ENCODE measurements at places on chromosomes 1 and 21. TPM values are rescaled to one million over a fixed set of nuclear protein-coding genes. Genes with fewer than 3 reads are reported as not detected.

DNA sequence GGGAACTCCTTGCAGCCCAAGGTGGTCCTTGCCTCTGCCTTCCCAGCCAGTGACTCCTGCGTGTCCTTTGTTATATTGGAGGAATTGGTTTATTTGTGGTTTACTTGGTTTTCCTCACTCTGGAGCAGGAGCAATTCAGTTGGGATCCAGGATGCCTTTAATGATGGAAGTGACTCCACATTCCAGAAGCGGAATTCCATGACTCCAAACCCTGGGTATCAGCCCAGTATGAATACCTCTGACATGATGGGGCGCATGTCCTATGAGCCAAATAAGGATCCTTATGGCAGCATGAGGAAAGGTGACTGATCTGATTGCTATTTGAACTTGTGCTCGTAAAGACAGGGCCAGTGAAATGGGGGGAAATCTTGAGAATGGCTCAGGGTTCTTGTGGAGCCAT is 15.1 kb upstream of the PIGV start:
- no peak for DNase-seq

GRCh38 chr1:239811211-239811885 is 280.3 kb upstream of the FMN2 start:
- DNase-seq = no peak

DNA sequence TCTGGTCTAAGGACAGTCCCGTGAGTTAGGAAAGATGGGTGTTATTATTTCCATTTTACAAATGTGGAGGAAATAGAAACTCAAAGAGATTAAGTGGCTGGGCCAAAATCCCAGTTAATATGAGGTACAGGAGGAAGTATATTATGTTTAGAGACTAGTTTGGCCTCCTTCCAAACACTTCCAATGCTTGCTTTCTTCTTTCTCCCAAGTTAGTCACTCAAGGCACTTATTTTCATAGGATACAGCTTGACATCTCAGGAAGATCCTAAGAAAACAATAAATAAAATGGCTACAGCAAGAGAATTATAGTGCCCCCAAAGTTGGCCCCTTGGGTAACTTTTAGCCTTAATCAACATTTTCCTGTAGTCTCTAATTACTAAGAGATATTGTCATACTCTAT is 47.5 kb upstream of the IPO9 start:
- no peak for DNase-seq

DNA sequence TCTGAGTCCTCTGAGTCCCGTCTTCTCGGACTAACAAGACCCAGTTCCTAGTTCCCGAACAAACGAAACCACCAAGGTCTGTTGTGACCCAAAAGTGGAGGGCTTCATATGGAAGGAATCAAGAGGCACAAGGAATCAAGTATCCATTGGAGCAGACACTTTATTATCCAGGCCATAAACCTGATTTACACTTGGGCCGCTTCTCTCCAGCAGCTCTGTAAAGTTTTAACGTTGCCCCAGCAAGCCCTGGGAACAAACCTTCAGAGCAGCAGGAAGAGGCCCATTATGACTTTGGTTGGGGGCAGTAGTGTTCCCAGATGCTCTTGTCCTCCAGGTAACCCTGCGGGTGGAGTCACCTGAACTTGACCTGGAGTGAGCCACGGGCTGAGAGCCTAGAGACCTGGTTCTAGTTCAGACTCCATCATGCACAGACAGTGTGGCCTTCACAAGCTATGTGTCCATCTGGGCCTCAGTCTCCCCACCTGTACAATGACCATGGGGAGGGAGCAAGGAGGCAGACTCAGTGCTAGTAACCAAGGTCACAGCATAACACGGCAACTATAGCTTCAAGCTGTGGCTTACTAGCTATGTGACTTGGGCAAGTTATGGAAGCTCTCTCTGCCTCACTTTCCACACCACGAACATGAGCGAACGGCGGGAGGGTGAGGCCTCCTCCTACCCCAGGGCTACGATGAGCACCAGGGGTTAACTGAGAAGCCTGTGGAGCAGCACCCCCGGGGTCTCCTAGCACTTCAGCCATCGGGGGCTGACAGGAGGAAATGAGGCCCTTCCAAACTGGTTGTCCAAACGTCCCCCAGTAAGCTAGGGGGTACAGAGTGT is 95.7 kb downstream of the GLIS1 start:
- peak; percentile 90 for DNase-seq

- no peak for DNase-seq
Measured at GRCh38 chr1:206794294-206794908, 22.1 kb upstream of the IL10 start.

DNA sequence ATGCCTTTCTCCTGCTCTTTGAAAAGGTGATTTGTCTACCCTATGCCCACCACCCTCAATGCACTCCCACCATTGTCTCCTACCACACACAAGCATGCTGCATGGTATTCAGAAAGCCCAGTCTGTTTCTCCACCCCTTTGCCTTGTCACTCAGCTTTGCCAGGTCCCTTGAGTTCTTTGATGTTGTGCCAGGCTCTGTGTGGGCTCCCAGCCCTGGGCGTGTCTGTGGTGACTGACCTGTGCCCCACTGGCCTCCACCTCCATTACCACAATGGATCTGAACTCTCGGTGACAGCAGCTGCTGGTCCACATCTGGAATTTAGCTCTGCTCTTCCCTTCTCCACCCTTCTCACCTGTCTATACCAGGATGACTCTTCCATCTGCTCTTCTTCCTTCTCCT is 34.9 kb downstream of the ATP2B4 start:
- no peak for DNase-seq

- DNase-seq = no peak
Measured at GRCh38 chr1:201401700-201402099, 2.6 kb upstream of the LAD1 start.

- peak; percentile 71 for DNase-seq
Measured at GRCh38 chr1:6507461-6507911, 16.0 kb upstream of the PLEKHG5 start.

DNA sequence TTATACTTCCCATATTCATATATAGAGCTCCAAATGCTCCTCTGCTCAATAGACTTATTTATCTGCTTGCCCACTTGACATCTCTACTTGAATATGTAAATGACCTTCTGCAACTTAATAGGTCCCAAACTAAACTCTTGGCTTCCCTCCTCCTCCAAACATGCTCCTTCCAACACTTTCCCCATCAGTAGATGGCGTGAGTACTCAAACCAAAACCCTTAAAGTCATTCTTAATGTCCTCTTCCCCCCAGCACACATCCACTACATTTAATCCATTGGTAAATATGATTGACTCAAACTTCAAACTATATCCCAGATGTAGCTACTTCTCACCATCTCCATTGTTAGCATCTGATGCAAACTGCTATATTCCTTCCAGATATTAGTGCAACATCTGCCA is 48.5 kb upstream of the PBX1 start:
- DNase-seq = no peak

- no peak for DNase-seq
Measured at GRCh38 chr1:246742396-246742795, 18.2 kb downstream of the SCCPDH start.

- no peak for DNase-seq
Measured at GRCh38 chr1:46172321-46172720, 2.6 kb upstream of the TSPAN1 start.

DNA sequence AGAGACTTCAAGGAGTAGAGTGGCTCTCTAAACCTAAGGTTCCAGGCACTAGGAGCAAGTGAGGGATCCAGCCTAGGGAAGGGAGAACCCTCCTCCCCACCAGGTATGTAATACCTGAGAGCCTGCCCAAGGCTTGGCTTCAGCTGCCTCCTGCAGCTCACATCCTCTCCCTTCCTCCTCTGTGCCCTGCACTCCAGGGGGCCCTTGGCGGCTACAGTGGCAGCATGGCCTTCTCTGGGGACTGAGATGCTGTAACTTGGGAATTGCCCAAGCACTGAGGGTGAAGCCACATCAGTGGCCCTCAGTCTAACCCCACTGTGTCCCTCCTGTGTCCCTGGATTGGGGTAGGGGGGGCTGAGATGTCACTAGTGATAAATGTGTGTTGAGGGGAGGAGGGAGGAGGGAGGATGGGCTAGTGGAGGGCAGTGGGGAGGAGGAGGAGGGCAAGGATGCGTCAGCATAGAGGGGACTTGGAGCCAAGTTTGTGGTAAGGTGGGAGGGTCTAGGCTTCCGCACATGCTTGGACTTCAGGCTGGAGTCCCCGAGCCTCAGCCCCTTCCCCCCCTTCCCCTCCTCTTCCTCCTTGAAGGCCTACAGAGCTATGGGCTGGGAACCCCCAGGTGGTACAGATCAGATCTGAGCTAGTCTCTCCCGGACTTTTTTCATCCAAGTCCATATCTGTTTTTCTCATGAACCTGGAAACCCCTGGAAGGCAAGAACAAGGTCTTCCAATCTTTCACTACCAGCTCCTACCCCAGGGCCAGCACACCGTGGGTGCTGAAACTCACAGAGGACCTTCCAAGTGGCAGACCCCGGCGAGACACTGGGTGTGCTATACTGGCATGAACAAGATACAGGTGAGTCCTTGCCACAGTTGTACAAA is 17.5 kb downstream of the COL9A2 start:
- DNase-seq = no peak

DNA sequence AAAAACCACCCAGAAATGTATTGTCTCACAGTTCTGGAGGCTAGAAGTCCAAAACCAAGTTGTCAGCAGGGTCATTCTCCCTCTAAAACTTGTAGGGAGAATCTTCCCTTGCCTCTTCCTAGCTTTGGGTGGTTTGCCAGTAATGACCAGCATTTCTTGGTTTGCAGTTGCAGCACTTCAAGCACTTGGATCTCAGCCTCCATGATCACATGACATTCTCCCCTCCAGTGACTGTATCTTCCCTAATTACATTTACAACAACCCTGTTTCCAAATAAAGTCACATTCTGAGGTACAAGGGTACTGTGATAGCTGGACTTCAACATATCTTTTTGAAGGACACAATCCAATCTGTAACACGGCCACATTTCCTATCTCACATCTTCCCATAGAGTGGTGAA is 37.2 kb downstream of the EVI5 start:
- no peak for DNase-seq

Gene PDC
- total RNA-seq = not detected

Gene HTR1D
- total RNA-seq = 0.09 TPM

Gene CFAP74
- total RNA-seq = not detected

Gene PLXNA2
- total RNA-seq = 27.9 TPM

Gene FCRL2
- 2.5 TPM for total RNA-seq

Gene SPRR2G
- not detected for total RNA-seq

Gene PIGR
- 841 TPM for total RNA-seq

All from kidney (tissue), 22 donors.